ENCODE measurements at places on chromosomes 5 and 9.

DNA sequence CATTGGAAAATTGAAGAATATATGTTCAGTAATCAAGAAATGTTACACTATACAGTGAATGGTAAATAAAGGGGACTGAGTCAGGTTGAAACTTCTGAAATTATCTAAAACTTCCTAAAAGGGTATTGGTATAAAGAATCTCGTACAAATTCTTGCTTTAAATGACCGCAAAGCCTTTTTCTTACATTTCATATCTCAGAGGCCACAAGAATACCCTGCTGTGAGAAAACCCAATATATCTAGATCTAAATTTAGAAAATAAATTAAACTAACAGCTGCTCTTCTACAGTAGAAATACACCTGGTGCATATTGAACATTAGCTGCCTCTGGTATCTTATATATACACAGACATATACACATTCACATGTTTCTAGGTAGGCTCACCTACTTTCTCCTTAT lies 221.7 kb downstream of the PCSK5 start:
- no peak for DNase-seq

DNA sequence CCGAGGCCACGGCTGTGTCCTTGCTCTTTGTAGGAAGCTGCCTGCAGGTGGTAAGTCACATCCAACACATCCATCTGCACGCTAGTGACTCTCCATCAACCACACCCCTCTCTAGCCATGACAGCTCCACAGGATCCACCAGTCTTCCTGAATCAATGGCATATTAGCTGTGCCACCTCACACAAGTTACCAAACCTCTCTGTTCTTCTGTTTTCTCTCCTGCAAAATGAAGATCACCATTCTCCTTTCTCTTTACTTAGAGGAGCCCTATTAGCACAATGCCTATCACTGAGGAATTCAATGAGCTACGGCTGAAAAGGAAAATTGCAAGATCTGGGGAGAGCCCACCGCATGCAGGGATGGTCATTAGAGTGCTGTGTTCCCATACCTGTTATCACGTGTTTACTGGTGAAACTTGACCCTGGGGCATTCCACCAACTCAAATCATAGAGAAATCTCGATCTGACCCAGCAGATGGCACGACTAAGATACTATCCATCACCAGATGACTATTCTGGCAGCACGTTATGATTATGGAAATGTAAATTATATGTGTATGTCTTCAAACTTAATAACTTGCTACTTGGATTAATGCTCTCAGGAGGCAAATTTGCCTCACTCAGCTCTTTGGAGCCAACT lies 20.9 kb downstream of the WHRN start:
- DNase-seq, result no peak

GRCh38 chr9:76027416-76027815 lies 136.9 kb downstream of the PCSK5 start:
- no peak for DNase-seq

DNA sequence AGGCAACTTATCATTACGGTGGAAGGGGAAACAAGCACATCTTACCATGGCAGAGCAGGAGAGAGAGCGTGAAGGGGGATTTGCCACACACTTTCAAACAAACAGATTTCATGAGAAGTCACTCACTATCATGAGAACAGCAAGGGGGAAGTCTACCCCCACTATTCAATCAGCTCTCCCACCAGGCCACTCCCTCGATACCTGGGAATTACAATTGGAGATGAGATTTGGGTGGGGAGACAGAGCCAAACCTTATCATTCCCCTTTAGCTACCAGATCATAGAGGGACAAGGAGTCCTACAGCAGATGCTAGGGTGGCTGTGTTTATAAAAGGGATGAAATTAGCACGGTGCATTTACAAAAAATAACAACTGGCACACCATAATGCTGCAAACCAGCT lies 2149.4 kb upstream of the ACO1 start:
- DNase-seq, result no peak

All from anterior cingulate cortex (tissue), 58 donors.